8988T (cell line): ENCODE measurements at places on chromosomes 13 and 19.

DNA sequence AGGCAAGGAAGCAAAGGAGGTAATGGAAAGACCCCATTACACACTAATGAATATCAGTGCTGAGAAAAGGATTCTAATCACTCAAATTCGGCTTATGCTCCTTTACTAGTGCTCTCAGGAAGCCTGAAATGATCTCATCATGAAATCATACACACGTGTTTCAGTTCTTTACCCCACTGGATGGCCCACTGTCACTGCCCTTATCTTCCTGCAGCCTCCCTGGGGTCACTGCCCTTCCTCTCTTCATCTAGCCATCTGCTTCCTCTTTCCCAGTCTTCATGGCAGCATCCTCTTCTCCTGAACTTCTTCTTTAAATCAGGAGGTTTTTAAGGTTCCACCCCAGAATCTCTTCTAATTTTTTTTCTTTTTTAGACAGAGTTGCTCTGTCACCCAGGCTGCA is 27.9 kb upstream of the EEF1AKMT1 start:
- DNase-seq, result no peak

GRCh38 chr13:46684287-46685001 is 112.5 kb downstream of the ESD start:
- DNase-seq, result no peak

- no peak for DNase-seq
Observed at GRCh38 chr19:48696353-48697010, 711 bp downstream of the FUT2 start.

DNA sequence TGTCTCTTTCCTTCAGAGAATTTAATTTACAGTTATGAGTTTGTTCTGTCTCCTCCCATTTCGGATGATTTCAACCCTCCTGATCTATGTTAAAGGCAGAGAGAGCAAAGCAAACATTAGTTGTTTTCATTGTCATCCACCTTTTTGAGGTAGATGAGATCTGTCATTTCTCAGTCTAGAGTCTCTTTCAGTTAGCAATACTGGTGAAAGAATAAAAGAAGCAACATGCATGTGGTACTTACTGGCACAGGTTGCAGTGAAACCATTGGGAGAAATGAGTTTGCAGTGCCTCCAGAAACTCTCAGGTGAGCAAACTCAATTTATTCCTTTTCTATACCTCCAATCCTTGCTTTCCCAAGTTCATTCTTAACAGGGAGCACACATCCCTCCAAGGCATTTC is 99.4 kb downstream of the RBM26 start:
- DNase-seq, result no peak

DNA sequence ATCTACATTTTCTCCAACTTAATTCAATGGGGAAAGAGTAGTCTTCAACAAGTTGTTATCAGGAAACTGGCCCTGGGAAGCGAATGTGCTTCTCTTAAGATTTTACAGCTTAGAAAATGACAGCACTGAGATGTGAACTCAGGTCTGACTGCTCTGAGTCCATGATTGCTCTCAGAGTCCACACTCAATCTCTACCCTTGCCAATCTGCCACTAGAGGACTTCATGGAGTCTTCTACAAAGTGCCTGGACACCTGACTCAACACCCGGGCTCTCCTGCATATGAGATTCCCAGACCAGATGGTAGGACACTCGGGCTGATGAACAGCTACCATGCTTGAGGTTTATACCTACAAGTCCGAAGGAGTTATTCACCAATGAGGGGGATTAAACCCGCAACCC is 74.8 kb downstream of the ABCC4 start:
- DNase-seq, result no peak

GRCh38 chr13:113398963-113399754 is 35.2 kb upstream of the GRTP1 start:
- DNase-seq, result no peak

- no peak for DNase-seq
Observed at GRCh38 chr19:15378534-15379082, 979 bp downstream of the AKAP8 start.

DNA sequence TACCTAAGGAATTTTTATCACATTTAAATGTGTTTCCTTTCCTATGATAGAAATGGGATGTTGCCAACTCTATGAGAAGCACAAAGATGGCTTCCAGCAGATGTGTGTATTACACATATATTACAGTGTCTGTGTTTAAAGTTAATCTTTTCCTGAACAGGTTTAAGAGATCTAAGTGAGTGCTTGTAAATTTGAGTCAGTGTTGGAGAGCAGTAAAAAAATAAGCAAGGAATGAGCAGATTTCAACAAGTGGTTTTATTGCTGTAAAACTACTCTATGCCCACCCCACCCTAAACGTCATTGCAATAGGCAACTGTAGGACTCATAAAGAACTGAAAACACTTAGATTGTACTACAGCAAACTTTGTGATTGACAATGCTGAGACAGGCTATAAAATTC is 248.7 kb downstream of the KLF5 start:
- DNase-seq, result no peak

DNA sequence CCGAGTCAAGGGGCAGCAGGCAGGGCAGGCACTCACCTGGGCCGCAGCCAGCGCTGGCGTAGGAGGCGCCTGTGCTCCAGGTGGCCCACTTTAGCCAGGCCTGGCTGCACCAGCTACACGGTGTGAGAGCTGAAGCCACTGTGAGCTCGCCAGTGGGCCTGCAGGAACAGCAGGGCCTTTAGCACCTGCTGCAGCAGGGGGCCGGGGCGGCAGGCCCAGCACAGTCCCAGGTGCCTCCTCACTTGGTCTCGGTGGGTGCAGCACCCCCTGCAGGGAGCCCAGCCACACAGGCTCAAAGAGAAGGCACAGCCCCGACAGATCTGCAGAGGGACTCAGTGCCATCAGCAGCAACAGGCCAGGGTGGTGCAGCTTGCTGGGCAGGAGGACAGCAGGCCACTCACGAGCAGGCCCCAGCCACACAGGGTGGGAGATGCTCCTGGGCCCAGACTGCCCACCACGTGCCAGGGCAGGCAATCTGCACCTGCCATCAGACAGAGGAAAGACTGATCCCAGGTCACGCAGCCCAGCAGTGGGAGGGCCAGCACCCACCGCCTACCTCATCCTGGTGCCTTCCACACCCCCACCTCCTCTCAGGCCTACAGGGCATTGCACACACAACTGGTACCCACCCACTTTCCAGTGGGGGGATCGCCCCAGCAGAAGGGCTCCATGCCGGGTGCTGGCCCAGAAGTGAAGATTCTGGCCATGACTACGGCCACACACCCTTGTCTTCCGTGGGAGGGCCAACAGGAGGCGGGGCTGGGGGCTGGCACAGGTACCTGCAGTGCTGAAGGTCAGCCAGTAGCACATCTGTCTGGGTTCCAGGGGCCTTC is 15.8 kb downstream of the ARHGAP33 start:
- peak; percentile 89 for DNase-seq

DNA sequence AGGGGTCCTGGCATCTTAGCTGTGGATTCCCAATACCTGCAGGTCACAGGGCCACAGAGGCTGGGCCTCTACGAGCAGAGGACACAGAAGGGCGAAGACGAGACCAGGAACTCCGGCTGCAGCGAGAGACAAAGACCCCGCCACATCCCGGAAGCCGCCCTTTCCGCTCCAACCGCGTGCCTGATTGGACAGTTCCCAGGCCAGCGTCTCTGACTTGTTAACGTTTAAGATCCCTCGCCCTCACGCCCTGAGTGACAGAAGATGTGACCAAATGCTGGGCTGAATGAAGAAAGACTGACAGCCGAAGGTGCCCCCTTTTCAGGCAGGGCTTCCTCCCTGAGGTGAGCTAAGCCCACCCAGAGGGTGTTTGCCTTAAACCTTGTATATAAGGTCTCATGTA is at the start of gene ZNF98:
ZNF98 (minus strand) TSS at position 136 of the 400 bp plus-strand sequence; CDS start at position 14, 122 bp downstream.
- DNase-seq, result no peak

- peak; percentile 95 for DNase-seq
Observed at GRCh38 chr19:33214596-33214995, 11.1 kb downstream of the SLC7A10 start.

- no peak for DNase-seq
Observed at GRCh38 chr19:10760273-10760944, 42.5 kb downstream of the DNM2 start.

- DNase-seq, result no peak
Observed at GRCh38 chr19:12163826-12164225, 930 bp downstream of the ZNF136 start.

DNA sequence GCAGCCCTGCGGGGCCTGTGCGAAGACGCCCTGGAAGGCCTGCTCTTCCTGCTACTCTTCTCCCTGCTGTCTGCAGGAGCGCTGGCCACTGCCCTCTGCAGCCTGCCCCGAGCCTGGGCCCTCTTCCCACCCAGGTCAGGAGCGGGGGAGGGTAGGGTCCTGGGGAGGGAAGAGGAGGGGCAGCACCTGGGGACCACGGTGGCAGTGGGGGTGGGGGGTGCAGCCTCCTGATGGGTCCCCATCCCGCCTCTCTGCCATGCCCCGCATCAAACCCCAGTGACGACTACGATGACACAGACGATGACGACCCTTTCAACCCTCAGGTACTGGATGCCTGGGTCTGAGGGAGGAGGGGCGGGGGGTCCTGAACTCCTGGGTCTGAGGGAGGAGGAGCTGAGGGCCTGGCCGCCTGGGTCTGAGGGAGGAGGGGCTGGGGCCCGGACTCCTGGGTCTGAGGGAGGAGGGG is 13.4 kb upstream of the LENG8 start:
- DNase-seq, result no peak

- DNase-seq, result no peak
Observed at GRCh38 chr19:32407004-32407992, 1.7 kb downstream of the DPY19L3 start.

DNA sequence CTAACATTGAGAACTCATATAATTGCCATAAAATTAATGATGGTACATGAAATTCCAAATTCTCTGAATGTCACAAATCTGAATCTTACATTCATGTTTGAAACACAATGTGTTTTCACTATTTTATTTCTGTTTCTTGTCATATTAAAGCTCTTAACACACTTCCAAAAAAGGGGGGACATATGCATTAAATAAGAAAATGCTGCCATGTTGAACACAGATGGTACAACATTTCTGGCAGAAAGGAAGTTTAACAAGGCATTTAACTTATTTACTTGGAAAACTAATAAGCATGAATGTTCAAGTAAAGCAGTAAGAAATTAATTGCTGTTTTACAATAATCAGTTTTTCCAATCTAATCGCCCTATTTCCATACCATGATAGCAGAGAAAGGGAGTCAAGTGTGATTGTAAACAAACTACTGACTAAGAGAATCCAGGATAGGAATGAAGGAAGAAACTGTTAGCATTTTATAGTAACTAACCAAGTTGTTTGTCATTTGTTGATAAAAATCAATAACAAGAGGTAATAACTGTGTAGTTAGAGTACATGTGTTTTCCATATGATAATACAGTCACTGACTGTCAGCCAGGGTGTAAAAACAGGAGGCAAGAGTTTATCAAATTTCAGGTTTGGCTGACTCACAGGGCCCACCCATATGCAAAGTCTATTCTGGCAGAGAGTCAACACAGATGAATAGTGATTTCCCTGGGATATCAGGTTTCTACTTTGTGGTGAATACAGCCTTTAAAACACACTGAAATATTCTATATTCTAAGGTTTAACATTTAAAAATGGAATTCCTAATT is 5.7 kb upstream of the FOXO1 start:
- no peak for DNase-seq

DNA sequence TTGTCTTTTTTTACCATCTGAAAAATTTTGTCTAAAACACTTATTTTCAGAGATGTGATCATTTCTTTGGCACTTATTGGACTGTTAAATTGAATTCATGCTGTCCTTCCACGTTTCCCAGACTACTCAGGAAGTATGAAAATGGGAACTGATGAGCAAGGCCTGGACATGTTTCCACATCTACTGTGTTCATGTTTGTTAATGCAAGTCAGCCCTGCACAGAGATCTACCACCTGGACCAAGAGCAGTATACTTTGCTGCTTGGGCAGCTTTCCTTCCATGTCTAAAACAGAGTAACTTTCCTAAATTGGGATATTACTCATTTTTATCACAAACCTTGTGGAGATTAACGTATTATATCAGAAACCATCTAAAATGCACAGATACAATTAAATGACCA is 687.4 kb downstream of the DIAPH3 start:
- no peak for DNase-seq

GRCh38 chr13:19910336-19911072 is 47.1 kb upstream of the ZMYM5 start:
- peak; percentile 23 for DNase-seq

GRCh38 chr13:95003019-95003813 is 290.9 kb upstream of the SOX21 start:
- no peak for DNase-seq

GRCh38 chr13:45695198-45695730 is 6.9 kb upstream of the CBY2 start:
- DNase-seq, result no peak

DNA sequence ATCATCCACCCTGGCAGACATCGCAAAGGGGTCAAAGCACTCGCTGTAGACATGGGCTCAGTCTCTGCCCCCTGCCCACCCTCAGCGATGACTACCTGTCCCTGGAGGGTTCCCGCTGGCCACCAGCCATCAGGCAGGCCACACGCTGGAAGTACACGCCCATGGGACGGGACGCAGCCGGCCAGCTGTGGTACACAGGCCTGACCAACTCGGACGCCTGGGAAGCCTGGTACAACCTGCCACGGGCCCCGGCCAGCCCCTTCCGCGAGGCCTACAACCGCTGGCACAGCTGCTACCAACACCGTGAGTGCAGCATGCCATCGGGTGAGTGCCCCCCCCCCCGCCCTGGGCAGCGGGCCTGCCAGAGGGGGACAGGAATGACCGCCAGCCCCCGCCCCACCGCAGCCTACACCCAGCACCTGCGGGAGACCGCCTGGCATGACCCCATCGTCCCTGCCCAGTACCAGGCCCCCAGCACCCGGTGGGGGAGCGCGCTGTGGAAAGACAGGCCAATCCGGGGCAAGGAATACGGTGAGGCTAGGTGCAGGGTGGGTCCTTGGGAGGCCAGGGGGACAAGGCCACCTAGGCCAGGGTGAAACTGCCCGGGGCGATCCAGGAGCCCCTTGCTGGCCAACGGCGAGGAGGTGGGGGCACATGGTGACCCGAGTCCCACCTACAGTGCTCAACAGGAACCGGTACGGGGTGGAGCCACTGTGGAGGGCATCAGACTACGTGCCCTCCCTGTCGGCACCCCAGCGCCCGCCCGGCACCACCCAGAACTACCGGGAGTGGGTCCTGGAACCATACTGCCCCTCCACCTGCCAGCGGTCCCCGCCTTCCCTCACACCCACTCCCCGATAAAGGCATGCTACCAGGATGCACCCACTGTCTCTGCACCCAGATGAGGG is 4.4 kb downstream of the TEKTIP1 start:
- DNase-seq, result no peak

DNA sequence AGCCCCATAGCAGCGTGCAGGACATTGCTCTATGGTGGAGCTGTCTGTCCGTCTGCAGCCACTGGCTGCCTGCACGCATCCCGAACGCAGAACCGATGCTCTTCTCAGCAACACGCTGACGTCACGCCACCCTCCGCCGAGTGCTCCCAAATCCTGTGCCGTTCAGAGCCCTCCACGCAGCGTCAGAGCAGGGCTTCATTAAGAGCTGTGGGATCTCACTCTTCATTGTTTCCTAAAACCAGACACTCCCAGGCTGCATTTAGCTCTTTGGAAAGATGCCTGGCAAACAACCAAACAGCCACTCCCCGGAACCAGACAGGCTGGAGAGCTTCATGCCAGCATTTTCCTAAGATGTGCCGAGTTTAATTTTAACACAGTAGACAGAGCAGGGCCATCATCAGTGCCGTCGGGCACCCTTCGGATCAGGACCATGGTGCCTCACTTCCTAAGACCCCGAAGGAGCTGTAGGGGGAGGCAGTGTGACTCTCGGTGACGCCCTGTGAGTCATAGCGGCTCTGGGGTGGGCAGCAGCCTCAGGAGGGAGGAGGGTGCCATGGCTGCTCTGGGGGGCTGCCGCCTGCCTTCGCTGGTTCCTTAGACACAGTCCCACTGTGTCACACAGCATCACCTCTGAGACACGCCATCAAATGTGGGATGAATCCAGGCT is 131.5 kb upstream of the MCF2L start:
- no peak for DNase-seq

- DNase-seq, result peak; percentile 33
Observed at GRCh38 chr19:44644402-44645016, 799 bp downstream of the PVR start.
